ENCODE measurements at places on chromosomes 5 and 9.

DNA sequence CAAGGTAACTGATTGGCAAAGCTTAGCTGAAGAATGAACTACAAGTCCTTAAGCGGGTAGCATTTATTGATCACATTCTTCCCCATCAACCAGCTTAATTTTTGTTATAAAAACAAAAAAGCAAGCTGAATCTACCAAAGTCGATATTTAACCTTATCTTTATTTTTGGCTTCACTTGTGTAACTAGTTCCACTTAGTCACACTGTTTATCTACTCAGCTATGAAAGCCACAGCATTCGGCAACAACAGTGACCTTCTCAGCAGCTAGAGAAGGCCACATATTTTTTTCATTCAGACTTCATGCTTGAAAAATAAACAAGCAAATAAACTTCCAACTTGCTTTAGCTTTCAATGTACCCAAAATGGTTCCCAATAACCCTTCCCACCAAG lies 69.4 kb downstream of the KLHL3 start:
- DNase-seq = no peak

DNA sequence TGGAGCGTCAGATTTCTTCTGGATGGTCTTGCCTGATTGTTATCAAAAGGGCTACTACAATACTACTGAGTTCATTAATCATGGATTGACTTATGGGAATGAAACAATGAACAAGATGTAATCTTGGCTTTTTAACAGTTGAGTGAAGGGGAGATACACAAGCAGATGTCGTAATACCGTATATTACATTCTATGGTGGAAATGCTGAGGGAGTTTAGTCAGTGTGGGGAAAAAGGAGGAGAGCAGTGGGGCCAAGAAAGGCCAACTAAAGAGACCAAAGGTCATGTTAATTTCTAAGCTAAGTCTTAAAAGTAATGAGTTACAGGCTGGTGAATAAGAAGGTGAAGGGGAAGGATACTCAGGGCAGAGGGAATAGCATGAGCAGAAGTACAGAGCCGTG lies 29.0 kb upstream of the PSAT1 start:
- no peak for DNase-seq

DNA sequence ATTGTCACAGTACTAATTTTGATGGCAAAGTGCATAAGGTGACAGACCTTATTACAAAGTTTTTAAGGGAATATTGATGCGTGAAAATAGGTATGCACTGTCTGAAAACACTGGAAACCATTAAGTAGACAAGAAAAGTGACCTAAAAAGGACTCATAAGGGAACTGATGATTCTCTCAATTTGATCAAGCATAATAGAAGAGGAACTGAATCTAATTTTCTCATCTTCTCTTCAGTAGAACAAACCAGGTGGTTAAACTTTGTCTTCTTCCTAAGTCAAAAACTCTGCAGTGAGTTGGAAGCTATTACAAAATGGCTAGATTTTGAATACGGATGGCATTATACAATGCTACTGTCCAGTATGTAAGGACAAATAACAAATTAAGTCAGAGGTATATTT lies 53.4 kb downstream of the RNF145 start:
- no peak for DNase-seq

DNA sequence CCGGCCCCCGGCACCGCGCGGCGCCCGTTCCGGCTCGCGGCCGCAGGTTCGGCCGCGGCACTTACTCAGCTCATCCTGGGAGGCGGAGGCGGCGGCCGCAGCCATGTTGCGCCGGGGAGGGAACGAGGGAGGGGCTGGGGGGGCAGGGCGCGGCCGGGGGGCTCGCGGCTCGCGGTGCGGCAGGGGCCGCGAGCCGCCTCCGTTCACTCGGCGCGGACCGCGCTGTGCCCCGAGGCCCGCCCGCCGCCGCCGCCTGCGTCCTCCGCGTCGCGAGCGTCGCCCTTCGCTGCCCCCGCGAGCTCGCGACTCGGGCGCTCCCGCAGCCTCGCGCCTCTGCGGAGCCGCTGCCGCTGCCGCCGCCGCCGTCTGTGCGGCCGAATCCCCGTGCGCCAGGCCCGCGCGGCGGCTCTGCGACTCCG lies 735 bp downstream of the ECPAS start:
- DNase-seq = peak; percentile 52

DNA sequence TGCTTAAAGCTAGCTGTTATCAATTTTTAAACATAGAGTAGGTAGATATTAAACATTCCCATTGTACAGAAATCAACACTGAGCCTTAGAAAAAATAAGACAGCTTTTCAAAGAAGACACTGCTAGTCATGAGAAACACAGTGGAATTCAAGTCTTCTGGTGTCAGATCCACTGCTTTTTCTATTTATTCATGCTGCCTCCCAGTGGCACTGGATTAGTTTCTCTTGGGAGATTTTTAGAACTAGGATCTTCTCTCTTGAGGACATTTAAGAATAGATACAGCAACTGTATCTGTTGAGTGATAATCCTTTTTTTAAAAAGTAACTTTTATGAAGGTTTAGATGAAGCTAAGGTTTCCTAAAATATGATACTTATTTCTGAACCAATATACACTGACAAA lies 1635.4 kb upstream of the C9orf72 start:
- no peak for DNase-seq

All from activated T-helper 1 cell treated with anti-CD3 and anti-CD28 coated beads, Interleukin-2, amount 50 U/mL, for 16 hours (primary cell).